ENCODE measurements at places on chromosomes 16 and 17.

- DNase-seq = no peak
Observed at GRCh38 chr16:6157806-6158205, 1060.2 kb upstream of the EEF2KMT start.

DNA sequence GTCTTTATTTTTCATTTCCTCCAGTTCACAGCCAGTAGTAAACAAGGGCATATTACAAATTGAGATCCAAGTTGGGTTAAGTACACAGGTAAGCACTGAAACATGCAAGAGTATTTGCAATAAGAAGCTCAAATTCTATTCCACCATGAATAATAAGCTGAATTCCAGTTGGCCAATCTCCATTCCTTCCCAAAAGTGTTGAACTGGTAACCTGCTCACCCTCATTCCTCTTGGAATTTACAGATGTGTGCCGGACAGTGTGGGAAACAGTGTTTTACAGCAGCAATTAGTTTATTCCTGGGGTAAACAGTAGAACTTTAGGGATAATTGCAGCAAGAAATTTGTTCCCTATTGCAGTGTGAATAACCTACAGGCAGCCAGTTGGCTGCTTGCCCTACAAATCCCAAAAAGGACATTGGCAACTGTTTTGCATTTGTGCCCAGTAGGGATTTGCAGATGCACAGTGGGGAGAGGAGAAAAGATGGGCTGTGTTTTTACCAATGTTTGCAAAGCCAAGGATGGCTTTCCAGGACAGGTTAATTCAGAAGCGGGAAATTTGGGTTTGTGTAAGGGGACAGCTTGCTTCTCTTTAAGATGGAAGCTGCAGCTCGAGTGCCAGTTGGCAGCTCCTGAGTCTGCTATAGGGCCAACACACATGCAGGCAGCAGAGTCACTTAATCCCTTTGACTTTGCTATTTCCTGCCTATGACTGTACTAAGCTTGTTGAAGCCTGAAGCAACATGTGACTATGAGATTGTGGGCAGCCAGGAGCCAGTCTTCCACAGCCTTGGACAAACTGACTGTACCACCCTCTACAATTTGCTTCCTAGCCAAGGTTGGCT is 318.9 kb downstream of the MAP2K6 start:
- DNase-seq = no peak

DNA sequence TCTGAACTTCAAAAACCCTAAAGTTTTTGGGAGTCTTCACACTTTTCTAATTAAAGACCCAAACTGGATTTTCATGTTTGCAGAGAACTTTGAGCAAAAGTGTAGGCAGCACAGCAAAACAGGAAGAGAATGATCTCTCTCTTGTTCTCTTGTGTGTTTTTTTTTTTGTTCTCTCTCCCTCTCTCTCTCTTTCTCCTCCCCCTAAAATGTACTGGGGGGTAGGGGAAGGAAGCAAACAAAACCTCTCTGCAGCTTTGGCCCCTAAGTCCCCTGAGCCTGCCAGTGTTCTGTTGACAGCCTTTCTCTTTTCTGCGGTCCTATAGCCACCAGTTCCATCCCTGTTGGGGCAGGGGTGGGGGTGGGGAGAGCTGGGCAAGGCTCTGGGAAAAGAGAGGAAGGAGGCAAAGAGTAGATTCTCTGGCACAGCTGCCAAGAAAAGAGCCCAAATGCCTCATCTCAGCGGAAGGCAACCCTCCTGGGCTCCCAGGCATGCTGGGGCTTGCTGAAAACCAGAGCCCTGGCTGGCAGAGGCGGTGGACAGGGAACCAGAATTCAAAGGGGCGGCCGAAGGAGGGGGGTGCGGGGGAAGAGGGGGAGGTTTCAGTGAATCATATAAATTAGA is 295.3 kb downstream of the SOX9 start:
- no peak for DNase-seq

- DNase-seq = peak; percentile 23
Observed at GRCh38 chr17:79388556-79389295, 222.1 kb downstream of the RBFOX3 start.

DNA sequence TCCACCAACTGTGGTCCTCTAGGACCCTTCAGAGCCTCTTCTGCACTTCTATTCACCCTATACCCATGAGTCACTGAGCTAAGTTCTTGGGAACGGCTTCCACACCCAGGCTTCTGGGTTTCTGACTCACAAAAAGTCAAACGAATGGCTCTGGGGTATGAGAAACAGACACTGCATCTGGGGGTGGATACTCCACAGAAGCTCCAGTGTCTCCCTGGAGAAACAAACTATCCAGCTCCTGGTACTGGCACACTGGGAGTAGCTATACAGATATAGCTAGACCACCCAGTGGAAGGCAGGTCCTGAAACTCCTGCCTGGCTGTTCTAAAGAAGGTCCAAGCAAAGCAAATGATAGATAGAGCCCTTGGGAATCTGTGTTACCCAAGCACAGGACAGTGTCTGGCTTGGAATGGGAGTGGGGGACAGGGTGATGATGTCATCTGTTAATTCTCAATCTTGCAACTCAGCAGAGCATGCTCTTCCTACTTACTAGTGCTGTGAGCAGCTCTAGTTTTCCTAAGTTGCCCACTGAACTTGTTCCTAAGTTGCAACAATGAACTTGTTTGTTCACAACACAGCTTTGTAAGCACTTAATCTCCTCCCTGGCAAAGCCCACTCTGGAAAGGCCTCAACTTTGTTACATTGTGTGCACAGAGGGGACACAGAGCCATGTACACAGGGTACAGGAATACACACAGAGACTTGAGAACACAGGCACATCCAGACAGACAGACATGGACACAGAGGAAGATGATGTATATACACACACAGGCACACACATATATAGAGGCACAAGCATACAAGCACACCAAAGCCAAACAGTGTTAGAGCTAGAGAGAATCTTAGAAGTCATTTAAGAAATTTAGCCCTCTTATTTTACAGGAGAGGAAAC is 6.7 kb downstream of the MMP28 start:
- no peak for DNase-seq

- peak; percentile 71 for DNase-seq
Observed at GRCh38 chr17:45371414-45372324, 54.8 kb upstream of the MAP3K14 start.

All from activated T-cell treated with anti-CD3 and anti-CD28 coated beads, Interleukin-2, amount 50 U/mL, for 48 hours (primary cell).